ENCODE measurements at places on chromosomes 1 and 21. TPM values are rescaled to one million over a fixed set of nuclear protein-coding genes. Genes with fewer than 3 reads are reported as not detected.

DNA sequence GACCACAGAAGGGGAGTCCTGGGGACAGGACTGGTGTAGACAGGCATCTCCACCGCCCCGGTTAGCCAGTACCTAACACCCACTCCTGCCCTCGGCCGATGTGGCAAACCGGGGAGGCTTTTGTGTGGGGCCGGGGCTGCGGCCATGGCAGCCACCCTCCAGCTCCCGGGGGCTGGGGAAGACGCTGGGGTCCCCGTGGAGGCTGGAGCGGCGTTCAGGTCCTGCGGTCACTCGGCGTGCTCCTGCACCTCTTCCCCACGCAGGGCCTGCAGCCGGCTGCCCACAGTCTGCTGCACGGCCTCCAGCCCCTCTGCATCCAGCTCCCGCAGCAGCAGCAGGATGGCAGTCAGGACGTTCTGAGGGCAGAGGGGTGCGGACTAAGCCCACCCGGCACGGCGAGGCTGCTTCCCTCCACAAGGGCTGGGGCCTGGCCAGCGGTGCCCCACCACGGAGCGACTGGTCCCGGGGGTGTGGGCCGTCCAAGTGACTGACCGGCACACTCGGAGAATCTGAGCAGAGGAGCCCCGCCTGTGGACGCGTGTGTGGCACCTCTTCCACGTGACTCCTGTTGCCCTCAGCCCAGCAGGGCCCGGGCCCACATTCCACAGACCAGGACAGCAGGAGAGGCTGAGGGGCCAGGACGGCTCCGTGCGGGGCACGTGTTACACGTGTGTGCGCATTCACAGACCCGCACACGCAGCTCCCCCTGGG is 9.1 kb downstream of the CFAP410 start:
- H3K4me3 ChIP-seq = no peak overlapping the region
- H3K4me1 ChIP-seq = peaks cover 4% of the 10 kb centered on the region
- H3K27ac ChIP-seq = no peak overlapping the region
- peaks cover 3% of the 10 kb centered on the region for H3K36me3 ChIP-seq

DNA sequence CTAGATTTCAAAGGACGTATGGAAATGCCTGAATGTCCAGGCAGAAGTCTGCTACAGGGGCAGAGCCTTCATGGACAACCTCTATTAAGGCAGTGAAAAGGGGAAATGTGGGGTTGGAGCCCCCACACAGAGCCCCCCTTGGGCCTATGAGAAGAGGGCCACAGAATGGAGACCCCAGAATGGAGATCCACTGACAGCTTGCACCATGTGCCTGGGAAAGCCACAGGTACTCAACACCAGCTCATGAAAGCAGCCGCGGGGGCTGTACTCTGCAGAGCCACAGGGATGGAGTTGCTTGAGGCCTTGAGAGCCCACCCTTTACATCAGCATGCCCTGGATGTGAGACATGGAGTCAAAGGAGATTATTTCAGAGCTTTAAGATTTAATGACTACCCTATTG is 108.7 kb downstream of the DMRTB1 start:
- peak; percentile 48 for DNase-seq
- H3K36me3 ChIP-seq = peaks cover 4% of the 10 kb centered on the region
- no peak overlapping the region for H3K4me3 ChIP-seq
- peaks cover 6% of the 10 kb centered on the region for H3K4me1 ChIP-seq
- no peak overlapping the region for H3K27ac ChIP-seq
- no peaks in the 10 kb centered on the region for H3K27me3 ChIP-seq

DNA sequence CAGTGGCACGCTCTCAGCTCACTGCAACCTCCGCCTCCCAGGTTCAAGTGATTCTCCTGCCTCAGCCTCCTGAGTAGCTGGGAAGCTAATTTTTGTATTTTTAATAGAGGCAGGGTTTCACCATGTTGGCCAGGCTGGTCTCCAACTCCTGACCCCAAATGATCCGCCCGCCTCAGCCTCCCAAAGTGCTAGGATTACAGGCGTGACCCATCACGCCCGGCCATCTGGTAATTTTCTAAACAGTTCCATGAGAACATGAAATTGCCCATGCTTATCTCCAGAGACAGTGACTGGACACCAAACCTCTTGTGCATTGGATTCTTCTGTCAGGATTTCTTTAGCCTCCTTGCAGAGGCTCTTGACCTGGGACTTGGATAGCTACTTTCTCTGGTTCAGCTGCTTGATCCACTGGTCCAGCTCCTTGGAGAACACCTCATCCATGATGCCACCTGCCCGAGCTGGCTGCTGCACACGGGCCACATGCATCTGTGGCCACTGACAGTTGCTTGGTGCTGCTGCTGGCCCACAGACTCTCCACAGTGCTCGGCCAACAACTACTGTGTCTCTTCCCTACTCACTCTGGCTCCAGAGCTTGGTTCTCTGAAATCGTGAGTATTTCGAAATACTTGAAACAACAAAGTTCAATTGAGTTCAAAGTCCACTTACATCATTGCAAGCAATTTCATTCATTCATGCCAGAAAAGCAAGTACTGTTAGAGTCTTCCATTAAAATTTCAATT is 40.0 kb upstream of the CTPS1 start:
- DNase-seq = no peak
- H3K4me1 ChIP-seq = peaks cover 13% of the 10 kb centered on the region
- H3K4me3 ChIP-seq = no peak overlapping the region
- H3K27me3 ChIP-seq = no peaks in the 10 kb centered on the region
- peak overlapping the region; percentile 50 for H3K27ac ChIP-seq
- H3K36me3 ChIP-seq = no peaks in the 10 kb centered on the region

GRCh38 chr1:16015960-16016901 is 1.6 kb downstream of the HSPB7 start:
- peaks cover 32% of the 10 kb centered on the region for H3K4me1 ChIP-seq
- DNase-seq = no peak
- no peak overlapping the region for H3K4me3 ChIP-seq
- H3K27ac ChIP-seq = no peak overlapping the region
- H3K27me3 ChIP-seq = no peaks in the 10 kb centered on the region

DNA sequence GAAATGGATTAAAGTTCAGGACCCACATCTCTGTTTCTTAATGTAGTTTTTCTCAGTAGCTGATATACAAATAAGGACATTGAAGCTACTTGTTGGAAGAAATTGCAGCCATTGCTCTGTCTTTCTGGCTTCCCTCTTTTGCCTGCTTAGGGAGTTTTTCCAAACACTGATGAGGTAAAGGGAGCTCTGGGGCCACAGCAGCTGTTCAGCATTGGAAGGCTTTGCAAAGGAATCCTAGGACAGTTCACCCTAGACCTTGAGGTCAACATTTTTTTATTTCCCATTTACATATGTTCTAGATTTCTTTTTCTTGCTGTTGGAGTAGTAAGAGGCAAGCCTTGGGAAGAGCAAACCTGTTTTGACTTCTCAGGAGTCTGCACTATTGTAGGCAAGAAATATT is 126.9 kb upstream of the PLPPR5 start:
- H3K4me3 ChIP-seq = no peak overlapping the region
- H3K4me1 ChIP-seq = no peaks in the 10 kb centered on the region
- H3K27me3 ChIP-seq = no peaks in the 10 kb centered on the region
- no peak overlapping the region for H3K27ac ChIP-seq
- DNase-seq = no peak
- no peaks in the 10 kb centered on the region for H3K36me3 ChIP-seq

- no peaks in the 10 kb centered on the region for H3K36me3 ChIP-seq
- no peak overlapping the region for H3K27ac ChIP-seq
- H3K4me1 ChIP-seq = no peaks in the 10 kb centered on the region
- no peak for DNase-seq
- peaks cover 4% of the 10 kb centered on the region for H3K27me3 ChIP-seq
- H3K4me3 ChIP-seq = no peak overlapping the region
Observed at GRCh38 chr1:85484716-85485115, 19.8 kb upstream of the DDAH1 start.

DNA sequence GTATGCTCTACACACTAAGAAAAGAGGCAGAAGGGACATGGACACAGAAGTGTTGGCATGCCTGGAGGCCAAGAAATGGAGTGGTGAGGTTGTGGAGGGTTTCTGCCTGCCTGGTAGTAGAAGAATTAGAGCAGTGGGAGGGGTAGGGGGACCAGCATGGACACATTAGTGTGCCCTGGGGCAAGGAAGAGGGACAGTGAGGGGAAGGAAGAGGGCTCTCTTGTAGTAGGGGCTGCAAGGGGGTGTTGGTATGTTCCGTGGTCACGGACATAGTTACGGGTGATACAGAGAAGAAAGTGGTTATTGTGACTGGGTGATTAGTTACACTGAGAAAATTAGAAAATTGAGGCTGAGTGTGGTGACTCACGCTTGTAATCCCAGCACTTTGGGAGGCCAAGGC is 23.3 kb downstream of the LEMD1 start:
- DNase-seq = no peak
- no peaks in the 10 kb centered on the region for H3K36me3 ChIP-seq
- no peak overlapping the region for H3K4me3 ChIP-seq
- H3K27ac ChIP-seq = no peak overlapping the region
- H3K27me3 ChIP-seq = peaks cover 13% of the 10 kb centered on the region

GRCh38 chr1:53176452-53177208 is 20.0 kb upstream of the CPT2 start:
- DNase-seq = no peak
- peaks cover 25% of the 10 kb centered on the region for H3K4me1 ChIP-seq
- no peak overlapping the region for H3K4me3 ChIP-seq
- H3K36me3 ChIP-seq = no peaks in the 10 kb centered on the region
- H3K27me3 ChIP-seq = peaks cover 25% of the 10 kb centered on the region
- no peak overlapping the region for H3K27ac ChIP-seq

DNA sequence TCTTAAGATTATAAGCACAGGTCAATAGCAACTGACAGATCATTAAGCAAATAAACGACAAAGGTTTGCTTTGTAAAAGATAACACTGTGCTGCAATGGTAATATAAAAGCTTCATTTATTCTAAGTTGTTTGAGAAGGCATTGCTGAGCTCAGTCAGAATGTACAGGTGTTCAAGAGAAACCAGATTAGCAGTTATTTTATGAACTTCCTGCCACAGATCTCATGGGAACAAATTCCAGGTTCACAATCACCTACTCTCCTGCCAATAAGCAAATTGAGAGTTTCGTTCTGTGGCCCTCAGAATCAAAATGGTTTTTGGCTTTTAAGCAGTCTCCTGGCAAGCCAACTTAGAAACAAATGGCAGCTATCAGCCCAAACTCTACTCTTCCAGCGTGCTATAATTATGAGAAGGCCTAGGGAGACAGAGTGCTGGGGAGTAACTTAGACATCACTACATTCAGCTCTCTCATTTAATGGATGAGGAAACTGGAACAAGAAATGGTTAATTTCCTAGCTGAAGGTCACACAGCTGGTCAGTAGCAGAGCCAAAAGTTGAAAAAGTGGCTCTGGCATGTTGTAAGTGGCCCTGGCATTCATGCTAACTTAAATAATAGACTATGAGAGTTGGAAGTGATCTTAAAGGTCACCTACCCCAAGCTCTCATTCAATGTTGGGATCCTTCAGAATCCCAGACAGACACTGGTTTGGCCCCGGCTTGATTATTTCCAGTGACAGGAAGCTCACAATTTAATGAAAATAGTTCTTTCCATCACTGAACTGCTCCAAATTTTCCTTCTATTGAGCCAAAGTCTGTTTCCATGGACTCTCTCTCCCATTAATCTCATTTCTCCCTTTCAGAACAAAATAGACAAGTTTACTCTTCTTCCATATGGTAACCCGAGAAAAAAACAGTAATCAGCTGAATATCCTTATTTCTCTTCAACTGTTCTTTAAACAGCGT is 82.6 kb upstream of the EDEM3 start:
- H3K36me3 ChIP-seq = no peaks in the 10 kb centered on the region
- H3K27me3 ChIP-seq = no peaks in the 10 kb centered on the region
- H3K4me1 ChIP-seq = peaks cover 11% of the 10 kb centered on the region
- no peak for DNase-seq
- no peak overlapping the region for H3K27ac ChIP-seq

DNA sequence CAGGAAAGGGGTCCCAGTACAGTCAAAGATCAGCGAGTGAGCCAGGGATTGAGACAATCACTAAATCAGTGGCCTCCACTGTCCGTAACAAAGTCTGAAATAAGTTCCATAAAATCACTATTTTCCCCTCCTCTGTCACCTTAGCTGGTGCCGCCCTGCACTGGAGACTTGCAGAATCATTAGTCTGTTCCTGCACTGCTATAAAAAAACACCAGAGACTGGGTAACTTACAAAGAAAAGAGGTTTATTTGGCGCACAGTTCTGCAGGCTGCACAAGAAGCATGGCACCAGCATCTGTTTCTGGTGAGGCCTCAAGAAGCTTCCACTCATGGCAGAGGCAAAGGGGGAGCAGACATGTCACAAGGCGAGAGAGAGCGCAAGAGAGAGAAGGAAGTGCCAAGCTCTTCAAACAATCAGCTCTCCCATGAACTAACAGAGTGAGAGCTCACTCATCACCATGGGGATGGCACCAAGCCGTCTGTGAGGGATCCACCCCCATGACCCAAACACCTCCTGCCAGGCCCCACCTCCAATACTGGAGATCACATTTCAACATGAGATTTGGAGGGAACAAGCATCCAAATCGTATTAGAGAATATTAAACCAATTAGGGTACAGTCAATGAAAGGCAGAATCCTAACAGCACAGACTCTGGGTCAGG is 129.8 kb upstream of the TIAM1 start:
- no peaks in the 10 kb centered on the region for H3K27me3 ChIP-seq
- H3K4me1 ChIP-seq = peaks cover 29% of the 10 kb centered on the region
- H3K27ac ChIP-seq = no peak overlapping the region

- peak overlapping the region; percentile 40 for H3K27ac ChIP-seq
- H3K4me1 ChIP-seq = peaks cover 74% of the 10 kb centered on the region
- no peak overlapping the region for H3K4me3 ChIP-seq
- H3K36me3 ChIP-seq = peaks cover 7% of the 10 kb centered on the region
- no peak for DNase-seq
Observed at GRCh38 chr1:183043872-183044854, 20.9 kb downstream of the LAMC1 start.

DNA sequence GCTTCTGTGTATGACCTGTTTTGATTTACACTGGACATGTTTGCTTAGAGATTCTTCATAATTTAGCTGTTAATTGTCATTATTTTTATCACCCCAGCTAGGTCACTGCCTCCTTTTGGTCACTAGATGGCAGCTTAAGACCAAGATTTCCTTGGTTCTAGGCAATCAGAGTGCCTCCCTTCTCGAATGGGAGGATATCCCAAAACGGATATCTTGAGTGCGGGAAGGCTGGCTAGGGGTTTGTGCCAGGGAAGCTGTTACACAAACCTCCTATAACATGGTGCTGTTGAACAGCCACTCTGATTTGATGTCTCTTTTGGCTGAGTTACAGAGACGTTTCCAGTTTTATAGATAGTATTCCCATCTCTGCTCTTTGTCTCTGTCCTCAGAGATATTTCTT is 283.5 kb downstream of the S1PR1 start:
- DNase-seq = no peak
- H3K36me3 ChIP-seq = no peaks in the 10 kb centered on the region
- H3K4me3 ChIP-seq = no peak overlapping the region

- peak overlapping the region; percentile 67 for H3K27ac ChIP-seq
- H3K4me1 ChIP-seq = peaks cover 18% of the 10 kb centered on the region
- peaks cover 9% of the 10 kb centered on the region for H3K27me3 ChIP-seq
- DNase-seq = no peak
Observed at GRCh38 chr21:32572574-32573420, 12.5 kb downstream of the TCP10L start.

GRCh38 chr1:205751036-205751651 is 1.2 kb upstream of the NUCKS1 start:
- H3K36me3 ChIP-seq = peaks cover 11% of the 10 kb centered on the region
- DNase-seq = no peak
- H3K27me3 ChIP-seq = peaks cover 5% of the 10 kb centered on the region
- peak overlapping the region; percentile 97 for H3K4me3 ChIP-seq

The CELSR2 gene
- 23.4 TPM for total RNA-seq

The LPAR3 gene
- total RNA-seq = 6.4 TPM

The WNT3A gene
- total RNA-seq = 0.21 TPM

The GOLT1A gene
- 9.7 TPM for total RNA-seq

The CACYBP gene
- 117 TPM for total RNA-seq

The ASAP3 gene
- total RNA-seq = 65.7 TPM

The CCDC30 gene
- total RNA-seq = 9.3 TPM

The TNFRSF25 gene
- 29.4 TPM for total RNA-seq

The GAS5 gene
- 574 TPM for total RNA-seq
